ENCODE measurements at places on chromosomes 13 and 19.
A peak's percentile ranks its signal among the peaks of the same experiment; 100 is the strongest.

- no peak for DNase-seq
Measured at GRCh38 chr13:64274481-64275217, 2859.0 kb upstream of the PCDH20 start.

DNA sequence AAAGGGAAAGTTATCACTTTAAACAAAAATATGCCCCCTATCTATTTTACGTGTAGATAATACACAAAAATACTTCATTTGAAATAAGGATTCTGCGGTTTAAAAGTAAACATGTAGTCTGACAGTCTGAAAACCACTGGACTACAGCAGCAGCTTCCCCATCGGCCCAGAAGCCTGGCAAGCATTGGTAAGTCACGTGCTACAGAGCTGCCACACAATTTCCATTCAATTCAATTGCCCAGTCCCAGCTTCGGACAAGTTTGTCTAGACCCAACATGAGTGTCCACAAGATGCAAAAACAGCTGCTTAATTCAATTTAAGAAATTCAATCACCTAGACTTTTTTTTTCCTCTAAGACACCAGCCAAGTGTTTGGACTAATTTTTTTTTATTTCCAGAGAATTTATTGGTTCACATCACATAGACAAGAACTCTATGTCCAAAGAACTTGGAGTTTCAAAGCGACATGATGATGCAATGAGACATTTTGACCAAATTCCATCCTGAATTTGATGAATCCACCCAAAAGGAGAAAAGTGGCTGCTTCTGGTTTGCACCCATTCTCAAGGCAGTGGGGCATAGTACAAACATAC lies 458.9 kb downstream of the COG6 start:
- DNase-seq = no peak

DNA sequence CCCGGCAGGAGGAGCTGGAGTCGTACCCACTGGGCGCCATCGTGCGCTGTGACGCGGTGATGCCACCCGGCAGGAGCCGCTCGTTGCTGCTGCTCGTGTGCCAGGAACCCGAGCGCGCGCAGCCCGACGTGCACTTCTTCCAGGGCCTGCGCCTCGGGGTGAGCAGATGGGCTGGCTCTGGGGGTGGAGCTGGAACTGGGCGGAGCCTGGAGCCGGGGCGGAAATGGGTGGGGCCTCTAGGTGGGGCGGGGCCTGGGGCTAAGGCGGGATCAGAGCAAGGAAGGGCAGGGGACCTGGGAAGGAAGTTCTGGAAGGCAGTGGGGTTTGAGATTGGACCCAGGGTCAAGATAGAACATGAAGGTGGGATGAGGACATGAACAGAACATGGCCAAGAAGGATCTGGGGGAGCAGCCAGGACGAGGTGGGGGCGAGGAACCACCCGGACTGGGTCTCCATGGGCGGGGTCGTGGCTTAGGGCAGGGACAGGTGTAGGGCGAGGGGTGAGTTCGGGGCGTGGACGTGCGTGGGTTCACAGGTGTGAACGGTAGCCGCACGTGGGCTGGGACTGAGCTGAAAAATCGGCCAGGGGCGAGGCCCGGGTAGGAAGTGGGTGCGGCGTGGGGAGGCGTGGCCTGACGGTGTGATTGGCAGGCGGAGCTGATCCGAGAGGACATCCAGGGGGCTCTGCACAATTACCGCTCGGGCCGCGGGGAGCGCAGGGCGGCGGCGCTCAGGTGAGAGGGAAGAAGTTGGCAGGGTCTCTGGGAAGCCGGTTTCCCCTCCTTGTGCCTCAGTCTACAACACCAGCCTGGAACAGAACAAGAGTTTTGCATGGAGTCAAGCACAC lies 4.7 kb downstream of the EPS8L1 start:
- DNase-seq = peak; percentile 76

DNA sequence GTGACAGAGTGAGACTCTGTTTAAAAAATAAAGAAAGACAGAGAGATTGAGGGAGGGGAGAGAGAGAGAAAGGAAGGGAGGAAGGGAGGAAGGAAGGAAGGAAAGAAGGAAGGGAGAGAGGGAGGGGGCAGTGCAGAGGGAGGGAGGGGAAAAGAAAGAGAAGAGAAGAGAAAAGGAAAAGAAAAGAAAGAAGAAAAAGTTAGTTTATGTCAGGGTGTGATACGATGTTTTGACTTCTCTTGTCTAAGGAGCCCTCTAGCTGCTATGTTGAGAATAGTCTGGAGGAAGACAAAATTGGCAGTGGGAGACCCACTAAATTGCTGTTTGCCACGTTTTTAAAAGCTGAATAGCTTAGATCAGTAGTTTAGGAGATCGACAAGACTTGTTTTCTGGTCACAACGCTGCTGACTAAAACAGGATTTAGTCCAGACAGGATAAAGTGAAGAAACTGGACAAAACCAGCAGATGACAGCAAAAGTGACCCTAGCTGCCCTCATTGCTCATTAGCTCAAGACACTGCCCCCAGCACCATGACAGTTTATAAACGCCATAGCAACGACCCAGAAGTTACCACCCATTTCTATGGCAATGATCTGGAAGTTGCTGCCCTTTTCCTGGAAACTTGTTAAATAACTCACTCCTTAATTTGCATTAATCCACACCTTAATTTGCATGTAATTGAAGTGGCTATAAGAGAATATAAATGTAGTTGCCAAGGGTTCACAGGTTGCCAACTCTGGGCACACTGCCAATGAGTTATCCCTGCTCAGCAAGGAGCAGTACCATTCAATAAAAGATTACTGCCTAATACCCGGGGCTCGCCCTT lies 11.1 kb downstream of the TEX101 start:
- DNase-seq = no peak

- DNase-seq = no peak
Measured at GRCh38 chr19:1164684-1165531, 9.2 kb downstream of the SBNO2 start.
